ENCODE measurements at places on chromosomes 2 and 18. TPM values are rescaled to one million over a fixed set of nuclear protein-coding genes. Genes with fewer than 3 reads are reported as not detected.

- peak; percentile 90 for DNase-seq
Observed at GRCh38 chr2:119387381-119388129, 20.8 kb downstream of the DBI start.

DNA sequence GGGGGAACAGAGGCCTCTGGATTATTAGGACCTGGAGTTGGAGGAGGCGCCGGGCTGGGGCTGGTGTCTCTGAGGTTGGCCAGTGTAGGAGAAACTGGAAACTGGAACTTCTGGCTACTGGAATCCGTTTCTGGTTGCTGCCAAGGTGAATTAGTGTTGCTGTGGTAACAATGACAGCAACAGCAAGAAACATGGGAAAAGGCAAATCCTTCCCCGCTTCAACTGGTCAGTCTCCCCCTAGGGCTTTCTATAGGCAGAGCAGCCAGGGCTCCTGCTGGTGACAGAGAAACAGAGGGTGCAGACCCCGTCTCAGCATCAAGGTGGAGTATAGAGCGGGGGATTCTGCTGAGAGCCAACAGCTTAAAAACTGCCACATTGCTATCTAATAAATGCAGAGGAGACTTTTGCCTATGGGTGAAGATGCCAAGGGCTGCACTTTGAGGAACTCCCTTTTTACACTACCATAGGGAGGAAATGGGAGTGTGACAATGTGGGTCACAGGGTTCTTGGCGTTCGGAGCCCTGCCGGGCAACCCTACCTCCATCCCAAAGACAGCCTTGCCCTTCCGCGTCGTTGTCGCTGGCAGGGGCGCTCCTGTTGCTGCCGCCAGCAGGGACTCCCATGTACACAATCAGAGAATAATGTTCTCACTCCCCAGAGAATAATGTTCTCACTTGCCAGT is 81.4 kb upstream of the CABLES1 start:
- DNase-seq, result peak; percentile 93

DSG2 gene
- total RNA-seq, result 21.2 TPM

G6PC2 gene
- not detected for total RNA-seq

IL1A gene
- not detected for total RNA-seq
